Mammary microvascular endothelial cell (primary cell): ENCODE measurements at places on chromosomes 12 and 14. TPM values are rescaled to one million over a fixed set of nuclear protein-coding genes. Genes with fewer than 3 reads are reported as not detected.

TAS2R30 gene
- total RNA-seq, result 0.05 and 0.20 TPM in 2 replicates

TAS2R13 gene
- 0.07 and 0.10 TPM in 2 replicates for total RNA-seq

IFNG gene
- total RNA-seq, result not detected in 2 replicates

KRT71 gene
- total RNA-seq, result under 0.01 TPM in 1 of 2 replicates, not detected in the other

AKAP5 gene
- total RNA-seq, result 0.07 and 0.34 TPM in 2 replicates

PTHLH gene
- 0.94 TPM in 1 of 2 replicates, not detected in the other for total RNA-seq

FOXN4 gene
- not detected in 2 replicates for total RNA-seq

IL26 gene
- not detected in 2 replicates for total RNA-seq

CIROP gene
- not detected in 2 replicates for total RNA-seq

RXYLT1 gene
- total RNA-seq, result 15.9 and 18.8 TPM in 2 replicates

FBLN5 gene
- total RNA-seq, result 0.15 and 1.6 TPM in 2 replicates

PRPH gene
- total RNA-seq, result not detected in 2 replicates

INSM2 gene
- total RNA-seq, result not detected in 2 replicates

ARMH4 gene
- 0.59 and 1.8 TPM in 2 replicates for total RNA-seq

LBHD2 gene
- total RNA-seq, result not detected in 2 replicates

KIF5A gene
- total RNA-seq, result 0.07 TPM in 1 of 2 replicates, not detected in the other

TSPAN19 gene
- total RNA-seq, result not detected in 2 replicates

TBX5 gene
- not detected in 2 replicates for total RNA-seq

ENDOU gene
- not detected in 2 replicates for total RNA-seq

ACACB gene
- 1.1 and 3.1 TPM in 2 replicates for total RNA-seq

CCDC175 gene
- not detected in 2 replicates for total RNA-seq

MANSC4 gene
- total RNA-seq, result not detected in 2 replicates

OVCH1 gene
- not detected in 2 replicates for total RNA-seq

SERPINA9 gene
- not detected in 2 replicates for total RNA-seq

LHX5 gene
- not detected in 2 replicates for total RNA-seq

IGF1 gene
- total RNA-seq, result 0.69 and 2.9 TPM in 2 replicates
